Stimulated activated CD8-positive, alpha-beta memory T cell treated with anti-CD3 and anti-CD28 coated beads, Interleukin-7, amount 100 ng/mL, for 24 hours (primary cell): ENCODE measurements at places on chromosomes 12 and 14.

- no peak for DNase-seq
Observed at GRCh38 chr12:127501916-127502315, 765.1 kb upstream of the TMEM132C start.

DNA sequence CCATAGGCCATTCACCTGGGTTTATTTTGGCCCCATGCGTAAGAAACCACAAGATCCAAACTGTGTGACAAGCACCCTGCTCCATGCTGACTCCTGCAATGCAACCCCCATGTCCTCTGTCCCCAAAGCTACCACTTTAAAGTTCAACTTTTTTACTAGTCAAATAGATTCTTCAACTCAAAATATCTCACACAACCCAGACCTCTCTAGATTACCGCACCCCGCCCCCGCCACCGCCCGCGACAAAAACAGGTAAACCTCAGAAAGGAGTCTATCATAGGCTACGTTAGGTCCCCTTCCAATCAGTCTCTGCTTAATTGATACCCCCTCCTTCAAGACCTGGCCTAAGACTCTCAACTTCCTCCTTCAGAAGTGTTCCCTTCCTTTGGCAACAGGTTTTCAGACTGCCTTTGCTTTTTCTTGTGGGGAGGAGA is 2.2 kb downstream of the ZFP36L1 start:
- no peak for DNase-seq

GRCh38 chr12:128111333-128111732 is 155.6 kb upstream of the TMEM132C start:
- no peak for DNase-seq

DNA sequence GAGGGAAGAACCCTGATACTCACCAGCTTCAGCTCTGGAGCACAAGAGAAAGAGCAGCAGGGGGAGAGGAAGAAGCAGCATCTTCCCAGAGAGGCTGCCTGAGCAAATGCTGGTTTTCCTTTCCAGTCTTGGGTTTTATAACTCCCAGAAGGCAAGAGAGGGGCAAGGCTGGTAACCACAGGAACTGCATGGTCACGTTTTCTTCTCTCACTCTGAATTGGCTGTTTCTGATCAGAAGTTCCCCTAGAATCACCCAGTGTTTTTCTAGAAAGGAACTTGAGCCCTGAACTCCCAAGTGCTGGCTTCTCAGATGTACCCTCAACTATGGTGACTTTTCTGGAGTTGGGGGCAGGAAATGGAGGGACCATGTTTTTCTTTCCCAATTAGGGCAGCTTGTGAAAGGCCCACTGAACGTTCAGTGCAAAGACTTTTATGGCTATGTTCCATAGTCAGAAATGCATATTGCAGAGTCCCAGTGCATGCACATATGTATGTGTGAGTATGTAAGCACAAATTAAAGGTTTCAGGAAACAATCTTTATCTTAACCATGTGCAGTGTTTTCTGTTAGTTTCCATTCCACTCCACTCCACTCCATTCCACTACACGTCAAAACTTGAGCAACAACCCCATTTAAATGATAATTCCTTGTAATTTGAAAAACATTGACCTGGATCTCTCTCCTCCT is at the start of gene CMA1:
Gene CMA1 (minus strand): TSS at position 111 of the 686 bp plus-strand sequence. CDS start 30 bp downstream, at position 81.
- no peak for DNase-seq

DNA sequence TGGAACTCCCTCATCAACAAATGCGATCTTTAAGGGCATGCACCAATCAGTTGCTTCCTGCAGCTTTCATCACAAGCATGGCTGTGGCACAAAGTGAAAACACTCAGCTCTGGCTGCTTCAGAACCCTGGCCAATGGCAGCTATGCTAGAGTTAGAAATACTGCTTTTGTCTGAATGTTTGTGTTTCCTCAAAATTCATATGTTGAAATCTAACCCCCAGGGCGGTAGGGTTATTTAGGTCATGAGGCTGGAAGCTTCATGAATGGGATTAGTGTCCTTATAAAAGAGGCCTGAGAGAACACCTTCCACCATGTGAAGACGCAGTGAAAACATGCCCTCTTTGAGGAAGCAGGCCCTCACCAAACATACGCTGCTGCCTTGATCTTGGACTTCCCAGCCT is 453.9 kb downstream of the SNAPC1 start:
- DNase-seq, result no peak

GRCh38 chr12:102781117-102781516 is 135.9 kb downstream of the PAH start:
- no peak for DNase-seq

GRCh38 chr14:105488781-105489541 is 2.1 kb upstream of the TEDC1 start:
- no peak for DNase-seq

DNA sequence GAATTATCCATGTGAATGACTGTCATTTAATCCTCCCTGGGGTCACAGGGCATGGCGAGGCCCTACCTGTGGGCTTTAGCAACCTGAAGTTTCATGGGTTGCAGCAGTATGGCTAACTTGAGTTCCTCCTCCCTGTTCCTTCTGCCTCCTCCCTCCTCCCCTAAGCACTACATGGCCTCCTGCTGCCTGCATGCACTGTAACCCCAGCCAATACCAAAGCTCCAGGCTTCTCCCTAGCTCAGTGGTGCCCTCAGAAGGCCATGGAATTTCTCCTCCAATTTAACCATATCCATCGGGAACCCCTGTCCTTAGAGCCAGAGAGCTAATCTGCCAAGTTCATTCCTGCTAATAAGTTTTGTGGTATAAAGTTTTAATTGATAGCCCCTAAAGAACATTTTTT is 95.1 kb downstream of the NT5DC3 start:
- no peak for DNase-seq

GRCh38 chr12:103779410-103780092 is 61.5 kb downstream of the NT5DC3 start:
- no peak for DNase-seq

GRCh38 chr12:122399592-122400373 is 22.7 kb downstream of the CLIP1 start:
- DNase-seq, result no peak

GRCh38 chr14:51305751-51306150 is 65.7 kb downstream of the TMX1 start:
- no peak for DNase-seq

DNA sequence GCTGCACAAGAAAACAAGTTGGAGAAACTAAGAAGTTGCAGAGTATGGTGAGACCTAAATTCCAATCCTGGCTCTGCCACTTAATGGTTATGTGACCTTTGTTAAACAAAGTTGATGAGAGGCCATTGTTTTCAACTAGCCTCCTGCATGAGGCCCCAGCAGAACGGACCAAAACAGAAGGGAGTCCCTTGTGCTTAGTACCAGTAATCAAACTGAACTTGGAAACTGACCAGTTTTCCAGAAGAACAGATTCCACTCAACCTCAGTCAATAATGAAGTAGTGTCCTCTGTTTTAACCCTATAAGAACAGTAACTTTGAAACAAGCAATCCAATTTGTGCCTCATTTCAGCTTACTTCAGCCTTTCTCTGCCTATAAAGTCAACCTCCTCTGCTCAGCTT is 69.9 kb downstream of the C12orf56 start:
- no peak for DNase-seq

GRCh38 chr12:52526511-52526951 is 6.3 kb upstream of the KRT5 start:
- no peak for DNase-seq

GRCh38 chr12:34393821-34394150 is 371.5 kb downstream of the ALG10 start:
- DNase-seq, result no peak

DNA sequence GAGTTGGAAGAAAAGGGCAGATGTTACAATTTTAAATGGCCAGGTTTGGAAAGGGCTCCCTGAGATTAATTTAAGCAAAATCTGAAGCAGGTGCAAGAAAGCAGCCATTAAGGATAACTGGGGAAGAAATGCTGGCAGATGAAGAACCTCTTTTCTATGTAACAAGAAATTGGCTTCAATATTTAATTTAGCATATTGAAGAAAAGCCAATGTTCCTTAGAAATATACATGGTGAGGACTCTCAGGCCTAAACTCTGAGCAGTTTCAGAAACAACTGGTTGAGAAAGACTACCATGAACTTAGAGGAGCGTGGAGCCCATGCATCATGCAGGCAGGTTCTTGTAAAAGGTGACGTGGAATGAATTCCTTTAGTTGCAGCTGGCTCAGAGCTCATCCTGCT is 152.8 kb downstream of the LRIG3 start:
- DNase-seq, result no peak
